Stimulated activated CD8-positive, alpha-beta memory T cell treated with anti-CD3 and anti-CD28 coated beads, Interleukin-7, amount 100 ng/mL, for 1 hour (primary cell): ENCODE measurements at places on chromosomes 3 and 15.

DNA sequence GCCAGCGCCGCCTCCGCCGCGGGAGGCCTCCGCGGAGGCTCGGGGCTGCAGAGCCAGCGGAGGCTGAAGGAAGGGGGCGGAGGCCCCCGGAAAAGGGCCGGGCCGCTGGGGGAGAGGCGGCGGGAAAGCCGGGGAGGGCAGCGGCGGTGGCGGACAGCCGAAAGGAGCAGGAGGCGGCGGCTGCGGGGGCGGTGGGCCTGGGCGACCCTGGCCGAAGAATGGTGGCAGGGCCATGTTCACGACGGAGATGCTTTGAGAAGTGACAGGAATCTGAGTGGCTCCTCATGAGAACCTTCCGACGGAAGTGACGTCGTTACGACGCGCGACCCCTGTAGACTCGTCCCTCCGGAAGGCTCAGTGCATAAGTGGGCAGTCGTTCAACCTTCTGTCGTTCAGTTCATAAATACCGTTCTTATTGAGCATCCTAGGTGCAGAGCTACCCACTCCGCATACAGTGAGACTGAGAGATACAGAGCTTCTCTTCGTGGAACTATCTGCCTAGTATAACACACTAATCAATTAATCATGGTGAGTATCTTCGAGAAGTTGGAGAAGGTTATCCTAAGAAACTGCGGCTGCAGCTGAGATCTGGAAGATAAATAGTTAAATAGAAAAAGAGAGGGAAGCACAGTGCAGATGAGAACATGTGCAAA is at the start of gene PDCD7:
TSS of gene PDCD7 (minus strand) at position 261 of the 653 bp plus-strand sequence. CDS start at position 234, 27 bp downstream.
- peak; percentile 64 for DNase-seq

- DNase-seq: no peak
Observed at GRCh38 chr15:90917569-90917968, 14.5 kb downstream of the MAN2A2 start.

GRCh38 chr15:100215031-100215842 is 126.5 kb downstream of the ADAMTS17 start:
- DNase-seq: no peak

GRCh38 chr3:168707900-168708299 is 612.2 kb upstream of the GOLIM4 start:
- no peak for DNase-seq

GRCh38 chr15:77348511-77348910 is 71.4 kb downstream of the PEAK1 start:
- no peak for DNase-seq

GRCh38 chr3:187465503-187465902 is 97.3 kb downstream of the RTP4 start:
- no peak for DNase-seq

DNA sequence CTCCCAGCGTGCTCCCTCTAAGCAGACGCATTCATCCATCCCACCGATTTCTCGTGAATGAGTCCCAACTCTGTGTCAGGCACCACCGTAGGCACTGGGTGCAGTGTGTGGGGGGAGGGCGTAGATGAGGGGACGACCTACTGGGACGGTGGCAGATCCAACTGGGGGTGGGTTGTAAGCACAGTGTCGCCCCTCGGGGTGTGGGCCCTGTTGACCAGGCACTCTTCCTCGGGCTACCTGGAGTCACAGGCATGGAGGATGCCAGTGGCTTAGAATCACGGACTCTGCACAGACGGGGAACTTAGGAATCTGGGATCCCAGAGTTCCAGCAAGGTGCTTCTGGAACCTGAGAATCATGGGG is 66.2 kb downstream of the SLC6A6 start:
- DNase-seq: no peak

DNA sequence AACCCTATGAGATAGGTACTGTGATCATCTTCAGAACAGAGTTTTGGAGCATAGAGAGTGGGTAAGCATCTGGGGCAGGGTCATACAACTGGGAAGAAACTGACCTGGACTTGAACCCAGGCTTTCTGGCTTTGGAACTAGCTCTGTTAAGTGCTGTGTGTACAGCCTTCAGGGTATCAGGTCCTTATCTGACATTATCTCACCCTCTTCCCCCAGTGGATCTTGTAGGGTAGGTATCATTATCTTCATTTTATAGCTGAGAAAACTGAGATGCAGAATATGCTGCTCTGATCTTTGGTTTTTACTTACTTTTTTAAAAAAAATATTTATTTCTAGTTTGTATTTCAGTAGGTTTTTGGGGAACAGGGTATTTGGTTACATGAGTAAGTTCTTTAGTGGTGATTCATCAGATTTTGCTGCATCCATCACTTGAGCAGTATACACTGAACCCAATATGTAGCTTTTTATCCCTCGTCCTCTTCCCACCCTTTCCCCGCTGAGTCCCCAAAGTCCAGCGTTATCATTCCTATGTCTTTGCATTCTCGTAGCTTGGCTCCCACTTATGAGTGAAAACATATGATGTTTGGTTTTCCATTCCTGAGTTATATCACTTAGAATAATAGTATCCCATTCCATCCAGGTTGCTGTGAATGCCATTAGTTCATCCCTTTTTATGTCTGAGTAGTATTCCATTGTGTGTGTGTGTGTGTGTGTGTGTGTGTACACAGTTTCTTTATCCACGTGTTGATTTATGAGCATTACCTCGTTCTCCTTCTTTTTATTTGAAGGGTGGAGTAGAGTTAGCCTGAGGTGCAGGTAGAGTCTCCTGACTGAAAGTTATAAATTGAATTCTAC is 271.2 kb downstream of the PTPRG start:
- DNase-seq: no peak

DNA sequence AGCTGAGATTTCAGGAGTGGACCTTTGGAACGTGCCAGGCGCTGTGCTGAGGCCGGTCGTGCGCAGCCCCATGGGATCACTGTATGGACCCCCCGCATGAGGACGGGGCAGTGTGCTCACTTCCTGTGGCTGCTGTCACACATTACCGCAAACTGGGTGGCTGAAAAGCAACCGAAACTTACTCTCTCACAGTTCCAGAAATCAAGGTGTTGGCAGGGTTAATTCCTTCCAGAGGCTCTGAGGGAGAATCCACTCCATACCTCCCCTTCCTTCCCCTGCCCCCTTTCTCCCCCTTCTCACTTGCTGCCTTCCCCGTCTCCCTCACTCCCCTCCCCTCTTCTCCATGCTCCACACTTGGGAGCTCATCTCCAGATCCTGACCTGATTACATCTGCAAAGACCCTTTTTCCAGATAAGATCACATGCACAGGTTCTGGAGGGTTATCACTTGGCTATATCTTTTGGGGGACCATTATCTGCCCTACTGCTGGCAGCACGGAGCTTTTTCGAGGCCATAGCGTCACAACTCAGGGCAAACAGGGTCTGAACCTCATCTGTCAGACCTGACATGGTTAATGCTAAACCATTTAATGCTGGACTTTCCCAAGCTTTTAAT is 41.2 kb downstream of the KLF13 start:
- no peak for DNase-seq

GRCh38 chr3:189041482-189042090 is 130.2 kb upstream of the TPRG1 start:
- peak; percentile 27 for DNase-seq

DNA sequence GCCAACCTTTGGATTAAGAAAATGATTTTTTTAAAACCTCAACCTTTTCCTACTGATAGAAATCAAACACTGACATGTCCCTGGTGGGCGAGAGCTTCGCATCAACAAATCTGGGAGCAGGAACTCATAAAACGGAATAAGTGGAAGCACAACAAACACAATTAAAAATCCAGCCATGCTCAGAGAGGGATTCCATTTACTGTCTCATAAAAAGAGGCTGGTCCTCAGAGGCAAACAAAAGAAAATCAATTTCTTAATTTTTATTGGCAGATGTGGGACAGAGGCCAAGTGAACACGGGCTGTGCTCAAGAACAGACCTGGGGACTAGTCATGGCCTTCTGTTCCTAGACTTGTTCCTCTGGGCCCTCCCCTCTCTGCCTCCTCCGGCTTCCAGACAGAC is 214.5 kb downstream of the NTRK3 start:
- DNase-seq: no peak

- DNase-seq: no peak
Observed at GRCh38 chr3:43361077-43361476, 74.7 kb downstream of the SNRK start.

DNA sequence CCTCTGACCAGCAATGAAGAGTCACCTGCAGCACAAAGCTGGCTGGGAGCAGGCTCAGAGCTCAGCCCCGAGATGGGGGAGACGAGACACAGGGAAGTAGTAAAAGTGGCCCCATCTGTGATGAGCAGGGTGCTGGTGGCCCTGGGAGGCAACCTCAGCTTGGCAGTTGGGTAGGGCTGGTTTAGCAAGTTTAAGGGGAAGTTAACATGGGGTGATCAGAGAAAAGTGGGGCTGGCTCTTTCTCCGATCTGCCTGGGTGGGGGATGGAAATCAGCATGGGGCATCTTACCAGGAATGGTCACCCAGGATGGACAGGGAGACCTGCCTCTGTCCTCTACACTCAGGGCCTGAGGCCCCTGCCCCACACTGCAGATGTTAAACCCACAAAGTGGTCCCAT is 29.9 kb upstream of the SFMBT1 start:
- DNase-seq: no peak

GRCh38 chr3:186411994-186412393 is 50.0 kb upstream of the DGKG start:
- no peak for DNase-seq

DNA sequence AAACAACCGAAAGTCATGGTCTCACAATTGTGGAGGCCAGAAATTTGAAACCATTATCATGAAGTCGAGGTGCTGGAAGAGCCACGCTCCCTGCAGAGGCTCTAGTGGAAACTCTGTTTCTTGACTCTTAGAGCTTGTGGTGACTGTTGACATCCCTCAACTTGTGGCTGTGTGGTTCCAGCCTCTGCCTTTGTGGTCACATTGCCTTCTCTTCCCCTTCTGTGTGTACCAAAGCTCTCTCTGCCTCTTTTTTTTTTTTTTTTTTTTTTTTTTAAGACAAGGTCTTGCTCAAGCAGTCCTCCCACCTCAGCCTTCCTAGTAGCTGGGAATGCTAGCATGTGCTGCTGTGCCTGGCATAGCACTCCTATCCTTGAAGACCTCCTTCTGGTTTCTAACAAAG is 48.7 kb upstream of the CRTC3 start:
- no peak for DNase-seq

GRCh38 chr15:50049871-50050270 is 69.2 kb downstream of the ATP8B4 start:
- DNase-seq: no peak

- no peak for DNase-seq
Observed at GRCh38 chr3:10365791-10366190, 44.9 kb upstream of the SEC13 start.

- no peak for DNase-seq
Observed at GRCh38 chr3:42826141-42826540, 16.9 kb downstream of the ACKR2 start.

DNA sequence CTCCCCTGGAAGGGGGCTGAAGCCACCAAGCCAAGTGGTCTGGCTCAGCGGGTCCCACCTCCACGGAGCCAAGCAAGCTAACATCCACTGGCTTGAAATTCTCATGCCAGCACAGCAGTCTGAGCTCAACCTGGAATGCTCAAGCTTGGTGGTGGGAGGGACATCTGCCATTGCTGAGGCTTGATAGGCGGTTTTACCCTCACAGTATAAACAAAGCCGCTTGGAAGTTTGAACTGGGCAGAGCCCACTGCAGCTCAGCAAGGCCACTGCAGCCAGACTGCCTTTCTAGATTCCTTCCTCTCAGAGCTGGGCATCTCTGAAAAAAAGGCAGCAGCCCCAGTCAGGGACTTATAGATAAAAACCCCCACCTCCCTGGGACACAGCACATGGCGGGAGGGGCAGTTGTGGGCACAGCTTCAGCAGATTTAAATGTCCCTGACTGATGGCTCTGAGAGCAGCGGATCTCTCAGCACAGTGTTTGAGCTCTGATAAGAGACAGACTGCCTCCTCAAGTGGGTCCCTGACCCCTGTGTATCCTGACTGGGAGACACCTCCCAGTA is 23.2 kb upstream of the IGSF10 start:
- DNase-seq: no peak
